ENCODE measurements at places on chromosomes 7 and 10.

DNA sequence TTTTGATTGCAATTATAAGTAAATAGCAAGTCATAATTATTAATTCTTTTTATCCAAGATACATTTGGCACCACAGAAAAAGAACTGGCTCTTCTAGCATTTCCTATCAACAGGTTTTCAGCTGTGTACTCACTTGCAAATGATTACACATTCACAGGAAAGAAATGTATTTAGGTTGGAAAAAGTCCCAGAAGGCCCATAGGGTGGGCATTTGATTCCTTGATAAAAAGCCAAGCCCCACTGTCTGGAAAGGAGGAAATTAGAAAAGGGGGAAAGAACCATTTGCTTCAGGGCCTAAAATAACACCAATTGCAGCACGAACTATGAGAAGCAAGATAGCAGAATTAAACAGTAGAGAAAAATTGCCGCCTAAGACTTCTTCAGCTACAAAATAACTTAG, 80.8 kb upstream of the COL1A2 start:
- DNase-seq = no peak

GRCh38 chr7:8284606-8285005, 22.6 kb upstream of the ICA1 start:
- DNase-seq = no peak

- DNase-seq = no peak
Observed at GRCh38 chr10:19952224-19953010, 136.2 kb downstream of the PLXDC2 start.

DNA sequence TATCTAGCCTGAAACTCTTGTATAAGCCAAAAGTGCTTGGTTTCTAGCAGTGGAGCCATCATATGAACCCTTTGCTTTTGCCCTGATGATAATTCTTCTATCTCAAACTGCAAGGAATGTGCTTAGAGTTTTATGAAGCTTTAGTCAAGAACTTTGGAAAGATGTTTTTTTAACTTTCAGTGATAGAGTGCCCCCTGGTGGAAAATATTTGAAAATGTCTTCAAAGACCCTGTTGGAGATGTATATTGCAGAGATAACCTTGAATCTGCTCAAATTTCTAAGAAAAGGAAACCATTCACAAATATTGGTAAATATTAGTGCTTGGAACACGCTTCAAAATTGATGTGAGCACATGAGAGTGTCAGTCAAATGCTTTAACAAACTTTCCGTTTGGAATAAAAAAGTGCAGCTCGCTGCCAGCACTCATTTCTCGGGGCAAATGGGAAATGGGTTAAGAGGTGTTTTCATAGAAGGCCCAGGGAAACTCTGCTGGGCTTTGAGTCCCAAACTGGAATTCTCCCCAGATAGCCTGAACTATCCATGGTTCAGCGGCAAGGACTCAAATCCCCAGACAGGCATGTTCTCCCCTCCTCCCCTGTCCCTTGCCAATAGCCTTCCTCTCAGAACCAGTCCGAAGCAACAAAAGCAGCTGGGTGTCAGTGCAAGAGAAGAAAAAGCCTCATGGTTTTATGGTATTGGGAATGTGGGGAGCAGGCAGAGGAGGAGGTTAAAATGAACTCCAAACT, 129.3 kb downstream of the MYOF start:
- DNase-seq = no peak

DNA sequence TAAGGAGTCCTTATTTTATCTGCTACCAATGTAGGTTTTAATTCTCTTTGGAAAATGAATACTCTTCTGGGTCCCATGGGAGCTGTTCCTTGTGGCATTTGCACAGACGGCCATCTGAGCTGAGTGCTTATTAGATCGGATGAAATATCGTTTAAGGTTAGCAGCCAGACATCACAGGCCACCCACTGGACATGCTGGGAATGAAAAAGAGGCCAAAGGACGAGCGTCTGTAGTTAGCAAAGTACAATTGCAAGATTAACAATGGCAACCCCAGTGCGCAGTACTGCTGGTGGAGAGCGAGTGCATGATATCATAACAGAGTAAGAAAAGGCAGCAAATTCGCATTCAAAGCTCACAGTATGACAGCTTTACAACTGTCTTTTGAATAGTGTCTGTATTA, 28.3 kb upstream of the CREB5 start:
- DNase-seq = no peak

DNA sequence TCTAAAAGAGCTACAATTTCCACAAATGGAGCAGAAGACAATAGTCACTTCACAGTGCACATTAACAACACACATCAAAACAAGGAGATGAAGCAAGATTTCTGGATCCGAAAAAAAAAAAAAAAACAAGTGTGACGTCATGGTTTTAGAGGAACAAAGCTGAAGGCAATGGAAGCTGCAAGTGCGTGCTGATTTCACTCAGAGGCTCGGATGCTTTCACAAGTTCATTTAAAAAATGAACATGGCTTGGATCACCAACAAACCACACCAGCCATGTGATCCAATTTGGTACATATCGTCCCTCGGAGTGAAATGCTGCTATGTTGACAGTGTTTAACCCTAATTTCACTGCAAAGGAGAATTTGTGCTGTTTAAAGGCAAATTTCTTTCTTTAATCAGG, 337.0 kb upstream of the PRKCQ start:
- DNase-seq = no peak

DNA sequence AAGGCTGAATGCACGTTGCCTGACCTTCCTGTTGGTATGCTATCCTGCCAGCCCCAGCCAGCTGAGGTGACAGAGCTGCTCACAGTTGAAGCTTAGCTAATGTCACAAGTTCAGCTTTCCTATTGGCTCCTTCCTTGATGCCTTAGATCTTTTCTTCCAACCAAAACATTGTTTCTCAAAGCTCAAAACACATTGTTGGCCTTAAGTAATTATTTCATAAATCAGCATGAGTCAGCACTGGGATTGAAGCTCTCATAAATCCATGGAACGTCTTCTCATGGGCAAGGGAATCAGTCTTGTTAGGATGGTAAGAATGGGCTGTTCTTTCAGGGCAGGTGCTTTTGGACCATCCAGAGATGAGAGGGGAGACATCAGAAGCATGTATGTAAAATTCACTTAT, 128.1 kb upstream of the SAMD8 start:
- DNase-seq = no peak

GRCh38 chr7:78203042-78203720, 404.6 kb downstream of the PHTF2 start:
- no peak for DNase-seq

DNA sequence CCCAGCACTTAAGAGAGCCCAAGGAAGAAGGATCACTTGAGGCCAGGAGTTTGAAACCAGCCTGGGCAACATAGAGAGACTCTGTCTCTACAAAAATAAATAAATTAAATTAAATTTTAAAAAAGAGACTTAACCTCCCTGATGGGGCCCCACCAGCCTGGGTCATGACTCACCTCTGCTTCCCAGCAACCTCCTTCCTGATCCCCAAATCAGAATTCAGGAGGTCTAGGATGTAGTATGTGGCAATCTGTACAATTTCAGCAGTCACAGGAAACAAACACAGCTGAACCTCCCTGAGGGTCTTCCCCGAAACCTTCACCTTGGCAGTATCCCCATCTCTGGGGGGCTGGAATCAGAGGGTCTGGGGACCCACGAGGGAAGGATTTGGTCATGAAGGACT, 9.7 kb upstream of the PPP1R35 start:
- no peak for DNase-seq

GRCh38 chr10:78784546-78784945, 284.2 kb upstream of the ZMIZ1 start:
- DNase-seq = no peak

- no peak for DNase-seq
Observed at GRCh38 chr10:99115703-99116102, 119.9 kb downstream of the HPSE2 start.

Measured in effector memory CD4-positive, alpha-beta T cell (primary cell).